ENCODE measurements at places on chromosomes 1 and 21. TPM values are rescaled to one million over a fixed set of nuclear protein-coding genes. Genes with fewer than 3 reads are reported as not detected.
A peak's percentile ranks its signal among the peaks of the same experiment; 100 is the strongest.

Gene TMEM52
- not detected for total RNA-seq

Gene CACHD1
- total RNA-seq: 5.5 TPM

Gene FCMR
- total RNA-seq: not detected

Gene DNAI4
- 8.9 TPM for total RNA-seq

Gene AK5
- total RNA-seq: 31.5 TPM

Gene TTC24
- not detected for total RNA-seq

- no peak for DNase-seq
These were observed 35.6 kb upstream of the EPHA8 start for GRCh38 chr1:22527555-22528296.

GRCh38 chr1:163535807-163536206 is 214.1 kb downstream of the NUF2 start:
- DNase-seq: no peak

GRCh38 chr1:23772049-23772853 is 6.0 kb upstream of the PITHD1 start:
- DNase-seq: peak; percentile 93

DNA sequence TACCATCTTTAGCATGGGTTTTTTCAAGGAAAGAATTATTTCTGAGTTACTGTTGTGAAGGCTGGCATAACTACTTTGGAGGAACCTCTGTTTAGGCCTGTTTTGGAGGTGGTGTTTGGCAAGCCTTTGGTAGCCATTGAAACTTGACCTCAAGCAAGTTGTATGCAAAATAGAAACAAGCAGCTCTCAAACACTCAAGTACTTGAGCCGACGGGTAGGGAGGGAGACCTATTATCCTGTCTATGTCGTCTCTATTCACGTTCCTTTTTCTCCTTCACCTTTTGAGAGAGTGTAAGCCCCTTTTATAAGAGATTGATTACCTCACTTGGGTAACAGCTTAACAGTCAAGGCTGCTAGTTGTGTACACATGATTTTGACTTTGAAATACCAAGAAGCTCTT is 878.3 kb upstream of the CXADR start:
- DNase-seq: no peak

DNA sequence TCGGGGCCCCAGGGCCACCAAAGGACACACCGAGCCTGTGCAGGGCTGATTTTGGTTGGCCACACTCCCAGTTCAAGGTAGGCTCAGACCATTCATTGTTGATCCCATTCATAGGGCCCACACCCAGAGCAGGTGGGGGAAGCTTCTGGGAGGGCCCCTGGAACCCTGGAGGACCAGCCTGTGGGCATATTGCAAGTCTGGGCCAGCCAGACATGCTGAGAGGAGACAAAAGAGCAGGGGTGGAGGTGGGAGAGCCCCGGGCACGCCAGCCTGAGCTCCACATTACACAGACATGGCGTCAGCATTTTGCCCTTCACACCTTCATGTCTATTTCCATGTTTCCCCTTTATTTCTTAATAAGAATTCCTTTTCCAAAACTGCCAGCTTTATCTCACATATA is 25.7 kb downstream of the PMVK start:
- no peak for DNase-seq

DNA sequence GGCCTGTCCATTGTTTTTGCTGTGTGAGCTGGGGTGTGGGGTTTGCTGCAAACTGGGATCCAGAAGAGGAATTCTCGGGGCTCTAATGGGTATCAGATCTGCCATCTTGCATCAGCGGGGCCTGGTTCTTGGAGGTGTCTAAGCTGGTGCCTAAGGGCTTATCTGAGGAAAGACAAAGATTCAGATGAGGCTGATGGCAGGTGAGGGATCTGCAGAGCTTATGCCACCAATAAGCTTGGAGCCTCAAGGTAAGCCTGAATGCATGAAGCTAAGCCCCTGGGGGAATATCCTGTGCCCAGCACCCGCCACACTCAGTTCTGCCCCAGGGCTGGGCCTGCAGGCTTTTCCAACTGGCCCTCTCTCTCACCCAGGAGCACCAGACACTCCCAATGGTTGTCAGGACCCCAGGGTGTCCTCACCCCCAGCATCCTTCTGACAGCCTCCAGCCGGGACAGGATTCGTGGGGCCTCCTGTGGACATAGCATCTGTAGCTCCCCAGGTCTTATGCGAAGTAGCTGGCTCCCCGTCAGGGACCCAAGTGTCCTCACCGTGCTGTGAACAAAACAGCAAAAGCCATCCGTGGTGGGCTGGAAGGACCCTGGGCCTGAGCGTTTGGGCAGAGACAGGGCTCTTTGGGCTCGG is 9.5 kb upstream of the GSTM3 start:
- DNase-seq: peak; percentile 73

DNA sequence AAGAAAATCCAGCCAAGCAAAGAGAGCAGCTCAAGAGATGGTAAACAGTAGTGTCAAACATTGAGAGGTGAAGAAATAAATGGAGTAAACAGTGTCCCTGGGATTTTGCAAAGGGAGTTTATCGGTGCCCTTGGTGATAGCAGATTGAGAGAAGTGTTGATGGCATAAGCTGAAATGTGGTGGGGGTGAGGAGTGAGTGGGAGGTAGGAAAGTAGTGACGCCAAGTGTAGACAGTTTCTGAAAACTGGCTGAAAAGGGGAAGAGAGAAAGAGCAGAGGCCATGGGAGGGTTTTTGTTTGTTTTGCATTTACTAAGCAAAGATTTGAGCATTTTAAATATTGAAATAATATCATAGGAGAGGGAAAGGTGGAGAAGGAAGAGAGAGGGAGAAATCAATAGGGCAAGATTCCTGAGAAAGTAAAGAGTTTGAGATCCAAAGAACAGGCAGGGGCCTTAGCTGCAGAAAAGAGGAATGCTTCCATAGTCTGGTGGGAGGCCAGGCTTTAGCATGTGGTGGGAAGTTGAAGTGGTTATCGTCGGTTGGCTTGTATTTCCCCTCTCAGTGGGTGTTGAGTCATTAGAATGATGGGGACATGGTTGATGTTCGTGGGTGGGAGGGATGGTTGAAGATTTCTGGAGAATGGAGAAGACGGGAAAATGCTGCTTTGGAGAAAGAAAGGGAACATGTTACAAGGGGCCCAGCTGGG is 26.8 kb upstream of the RASAL2 start:
- no peak for DNase-seq

DNA sequence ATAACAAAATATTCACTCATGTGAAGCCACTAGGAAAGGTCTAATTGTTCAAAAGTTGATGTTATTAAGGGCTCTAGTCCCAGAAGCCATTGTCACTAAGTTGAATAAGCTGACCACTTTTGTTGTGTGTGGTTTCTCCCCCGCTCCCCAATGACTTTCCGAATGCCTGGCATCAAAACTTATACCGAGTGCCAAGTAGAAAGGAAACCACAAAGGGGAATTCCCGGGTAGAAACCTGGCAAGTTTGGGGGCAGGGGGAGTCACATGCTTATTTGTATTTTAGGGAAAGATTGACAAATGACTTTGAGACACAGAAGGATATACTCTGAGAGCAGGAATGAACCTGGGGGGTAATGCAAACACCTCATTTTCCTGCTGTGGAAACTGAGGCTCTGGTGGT is 154.1 kb downstream of the TGFBR3 start:
- DNase-seq: no peak

DNA sequence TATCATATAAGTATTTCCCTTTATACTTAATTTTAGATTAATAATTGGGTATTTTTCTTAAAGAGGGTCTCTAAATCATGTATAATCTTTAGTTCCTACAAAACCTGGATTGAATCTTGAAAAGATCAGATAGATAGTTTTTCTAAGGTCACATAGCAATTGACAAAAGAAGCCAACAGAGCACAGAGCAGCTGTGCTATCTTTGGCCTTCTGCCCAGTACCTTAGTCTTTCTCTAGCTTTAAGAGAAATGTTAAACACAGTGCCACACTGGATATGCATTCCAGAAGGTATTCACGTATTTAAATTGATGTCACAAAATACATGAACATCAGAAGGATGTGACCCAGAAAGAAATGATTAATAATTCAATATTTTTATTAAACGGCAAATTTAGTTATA is 86.8 kb downstream of the C21orf91 start:
- DNase-seq: no peak

DNA sequence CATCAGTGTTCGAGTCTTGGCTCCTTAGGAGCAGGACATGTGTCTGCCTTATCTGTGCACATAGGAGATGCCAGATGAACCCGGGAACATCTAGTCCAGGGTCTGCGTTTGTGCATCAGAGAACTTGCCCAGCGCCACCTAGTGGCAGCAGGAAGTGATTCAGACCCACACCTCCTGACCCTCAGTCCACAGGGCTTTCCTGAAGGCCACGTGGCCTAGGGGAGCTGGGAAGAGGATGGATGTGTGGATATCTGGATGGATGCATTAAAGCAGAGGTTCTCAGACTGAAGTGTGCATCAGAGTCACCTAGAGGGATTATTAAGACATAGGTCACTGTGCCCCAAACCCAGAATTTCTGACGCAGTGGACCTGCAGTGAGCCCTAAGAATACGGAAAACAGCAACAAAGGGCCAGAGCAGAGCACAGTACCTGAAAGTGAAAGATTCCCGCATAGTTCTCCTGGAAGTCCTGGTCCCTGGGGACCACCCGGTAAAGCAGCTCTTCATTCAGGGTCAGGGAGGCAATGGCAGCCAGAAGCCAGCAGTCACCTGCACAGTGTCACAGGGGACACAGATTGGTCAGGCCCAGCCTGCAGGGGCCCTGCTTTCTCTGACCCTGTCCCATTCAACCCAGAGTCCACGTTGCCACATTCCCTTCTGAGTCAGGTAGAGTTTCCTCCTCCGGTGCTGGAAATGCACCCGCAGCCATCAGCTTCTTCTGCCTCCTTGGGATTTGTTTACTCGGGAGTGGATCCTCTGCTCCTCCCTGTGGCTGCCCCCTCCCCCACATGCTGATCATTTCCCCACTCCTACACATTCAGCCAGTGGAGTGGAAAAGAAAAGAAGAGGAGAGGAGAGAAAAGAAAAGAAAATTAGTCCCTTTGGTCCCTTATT is 37.0 kb downstream of the CAPN8 start:
- no peak for DNase-seq

DNA sequence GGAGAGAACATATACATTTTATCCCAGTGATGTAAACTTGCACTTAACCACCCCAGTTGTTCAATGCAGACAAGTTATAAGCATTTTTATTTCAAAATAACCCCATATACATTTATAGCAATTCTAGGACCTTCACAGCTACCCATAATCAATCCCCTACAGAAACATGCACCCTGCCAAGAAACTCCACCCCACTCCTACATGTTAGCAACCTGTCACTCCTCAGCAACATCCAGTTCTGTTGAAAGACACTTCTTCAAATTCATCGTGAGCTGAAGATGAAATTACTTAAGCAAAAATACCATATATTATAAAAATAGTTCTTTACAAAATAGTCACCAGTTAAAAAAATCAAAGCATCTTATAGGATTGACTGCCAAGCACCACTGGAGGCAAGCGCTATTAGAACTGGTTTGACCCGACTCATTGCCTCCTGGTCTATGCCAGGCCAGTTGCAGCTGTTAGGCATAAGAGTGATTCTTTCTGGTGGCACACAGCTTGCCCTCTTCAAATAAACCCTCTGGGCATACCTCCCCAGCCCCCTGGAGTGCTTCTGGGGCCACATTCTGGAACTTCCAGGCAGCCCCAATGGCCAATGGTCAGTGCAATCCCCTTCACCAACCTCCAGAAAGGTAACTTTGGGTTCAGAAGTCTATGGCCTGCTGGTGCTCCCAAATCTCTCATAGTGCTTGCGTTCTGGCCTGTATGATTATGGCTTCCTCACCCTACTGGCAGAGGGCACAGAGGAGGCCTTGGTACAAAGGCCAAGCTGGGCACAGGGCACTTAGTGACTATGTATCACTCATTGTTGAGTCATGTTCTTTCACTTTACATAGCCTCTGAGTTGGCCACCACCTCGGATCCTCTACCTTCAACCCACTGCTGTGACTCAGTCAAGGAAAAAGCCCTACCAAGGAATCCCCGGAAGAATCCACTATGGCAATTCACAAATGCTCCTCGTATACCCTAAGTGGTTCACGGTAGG is 72.2 kb upstream of the RALGPS2 start:
- no peak for DNase-seq

- DNase-seq: no peak
These were observed 17.9 kb downstream of the CLDN14 start for GRCh38 chr21:36461918-36462486.

DNA sequence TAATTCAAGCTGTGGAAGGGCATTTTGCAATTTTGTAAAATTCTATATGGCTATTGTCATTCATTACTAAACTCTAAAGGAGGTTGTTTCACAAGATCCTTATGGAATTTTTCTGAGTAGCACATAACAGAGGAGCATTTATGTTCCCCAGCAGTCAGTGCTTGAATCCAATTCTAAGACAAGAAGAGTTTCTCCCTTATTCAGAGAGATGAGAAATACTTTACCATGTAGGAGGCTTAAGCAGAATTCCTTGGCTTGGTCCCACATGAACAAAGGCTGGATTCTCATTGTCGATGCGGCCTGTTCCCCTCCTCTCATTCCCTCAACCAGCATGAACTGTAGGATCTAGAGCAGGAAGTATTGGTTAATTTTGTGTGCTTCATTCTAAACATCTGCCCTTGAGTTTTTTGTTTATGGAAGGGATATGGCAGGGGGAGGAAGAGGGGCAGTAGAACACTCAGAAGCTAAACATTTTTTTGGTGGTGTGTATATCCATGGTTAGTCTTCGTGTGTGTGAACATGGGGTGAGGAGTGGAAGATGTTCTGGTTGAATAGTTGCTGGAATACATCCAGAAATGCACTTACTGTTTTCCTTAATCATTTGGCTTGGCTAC is 74.3 kb downstream of the LAMC1 start:
- DNase-seq: no peak

DNA sequence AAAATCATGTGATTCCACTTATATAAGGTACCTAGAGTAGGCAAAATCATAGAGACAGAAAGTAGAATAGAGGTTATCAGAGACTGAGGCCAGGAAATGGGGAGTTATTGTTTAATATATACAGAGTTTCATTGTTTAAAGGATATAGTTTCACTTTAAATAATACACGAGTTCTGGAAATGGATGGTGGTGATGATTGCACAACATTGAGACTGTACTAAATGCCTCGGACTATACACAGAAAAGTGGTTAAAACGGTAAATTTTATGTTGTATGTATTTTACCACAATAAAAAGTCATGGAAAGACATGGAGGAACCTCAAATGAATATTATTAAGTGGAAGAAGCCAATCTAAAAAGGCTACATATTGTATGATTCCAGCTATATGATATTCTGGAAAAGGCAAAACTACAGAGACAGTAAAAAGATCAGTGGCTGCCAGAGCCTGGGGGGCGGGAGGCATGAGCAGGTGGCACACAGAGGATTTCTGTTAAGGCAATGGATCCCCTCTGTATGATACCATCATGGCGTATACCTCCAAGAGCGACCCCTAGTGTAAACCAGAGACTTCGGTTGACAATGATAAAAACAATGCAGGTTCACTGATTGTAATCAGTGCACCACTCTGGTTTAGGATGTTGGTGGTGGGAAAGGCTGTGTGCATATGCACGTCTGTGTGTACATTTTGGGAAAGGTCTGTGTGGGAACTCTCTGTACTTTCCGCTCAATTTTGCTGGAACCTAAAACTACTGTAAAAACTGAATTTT is 7.5 kb downstream of the C1orf198 start:
- no peak for DNase-seq

DNA sequence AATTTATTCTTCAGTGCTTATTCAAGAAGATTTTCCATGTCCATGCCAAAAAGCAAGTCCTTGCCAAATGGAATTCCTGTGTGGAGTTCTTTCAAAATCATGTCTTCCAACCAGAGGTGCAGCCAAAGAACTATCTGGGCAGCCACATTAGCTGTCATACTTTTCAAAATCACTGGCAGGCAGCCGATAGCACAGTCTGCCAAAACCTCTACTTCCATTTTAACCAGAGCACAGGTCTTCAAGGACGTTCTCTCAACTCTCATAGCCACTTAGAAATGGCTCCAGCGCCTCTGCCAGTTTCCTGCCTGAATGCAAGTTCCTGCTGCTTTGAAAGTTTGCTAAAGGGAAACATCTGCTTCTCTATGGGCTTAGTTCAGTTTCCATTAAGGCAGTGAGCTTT is 975.7 kb upstream of the ADGRL4 start:
- no peak for DNase-seq
